Astrocyte of the spinal cord (primary cell): ENCODE measurements at places on chromosomes 3 and 15.
A peak's percentile ranks its signal among the peaks of the same experiment; 100 is the strongest.

- no peak for DNase-seq
These were observed 6.0 kb downstream of the TIPARP start for GRCh38 chr3:156680243-156680914.

DNA sequence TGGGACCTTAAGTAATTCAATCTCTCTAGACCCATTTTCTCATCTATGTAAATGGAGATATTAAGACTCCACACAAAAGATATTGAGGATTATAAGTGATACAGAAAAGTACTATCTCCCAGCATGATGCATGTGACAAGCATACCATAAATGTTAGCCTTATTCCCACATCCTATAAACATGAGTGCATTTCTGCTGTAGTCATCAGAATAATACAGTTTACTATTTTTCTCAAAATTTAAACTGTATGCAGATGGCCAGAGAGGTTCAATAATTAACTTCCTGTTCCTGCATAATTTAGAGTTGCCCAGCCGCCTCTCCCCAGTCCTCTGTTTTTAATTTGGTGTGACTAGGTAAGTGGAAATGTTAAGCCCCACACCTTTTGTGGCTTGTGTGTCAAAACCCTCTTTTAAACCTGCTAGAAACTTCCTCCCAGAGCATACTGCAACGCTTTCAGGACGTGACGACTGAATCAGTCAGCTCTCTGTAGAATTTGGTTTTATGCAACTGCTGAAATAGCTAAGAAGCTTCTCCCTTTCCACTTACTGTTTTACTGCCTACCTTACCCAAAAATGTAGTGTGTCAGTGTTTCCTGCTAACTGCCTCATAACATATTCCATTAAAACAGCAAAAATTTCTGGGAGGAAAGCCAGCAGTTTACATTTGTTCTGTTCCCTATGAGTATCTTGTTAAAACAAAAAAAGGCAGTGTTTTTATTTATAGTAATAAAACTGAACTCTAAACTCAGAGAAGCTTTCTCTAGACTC is 1037.9 kb downstream of the EPHA3 start:
- DNase-seq = no peak

DNA sequence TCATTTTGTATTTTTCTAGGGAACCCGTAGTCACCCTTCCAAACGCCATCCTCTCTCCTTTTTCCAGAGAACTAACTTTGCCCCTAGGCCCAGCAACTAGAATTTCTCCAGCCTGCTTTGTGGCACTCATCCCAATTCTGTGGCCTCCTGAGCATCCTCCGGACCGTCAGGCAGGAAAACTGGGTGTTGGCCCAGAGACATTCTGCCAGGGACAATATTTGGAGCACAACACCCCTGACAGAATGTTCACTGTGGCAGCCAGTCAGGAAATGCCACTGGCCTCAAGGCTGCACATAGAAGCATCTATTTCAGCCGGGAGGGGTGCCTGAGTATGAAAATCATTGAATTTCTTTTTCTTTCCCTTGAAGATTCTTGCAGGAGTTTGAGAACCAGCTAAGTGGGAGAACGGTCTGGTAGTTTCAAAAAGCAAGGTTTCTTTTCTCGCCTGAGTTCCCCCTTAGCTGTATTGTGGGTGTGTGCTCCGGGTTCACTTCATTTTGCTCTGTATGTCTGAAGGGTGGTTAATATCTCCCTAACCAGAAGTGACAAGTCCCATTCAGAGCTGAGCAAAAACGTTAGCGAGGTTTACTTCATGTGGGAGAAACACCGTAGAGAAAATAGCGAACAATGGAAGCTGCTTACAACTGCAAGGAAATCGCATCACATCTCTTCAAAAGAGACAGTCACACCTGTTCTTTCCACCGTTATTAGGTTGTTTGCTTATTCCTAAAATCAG is 108.1 kb upstream of the TPM1 start:
- no peak for DNase-seq

GRCh38 chr3:42098171-42098570 is 7.0 kb downstream of the TRAK1 start:
- DNase-seq = no peak

GRCh38 chr3:54169524-54169923 is 47.2 kb downstream of the CACNA2D3 start:
- no peak for DNase-seq

DNA sequence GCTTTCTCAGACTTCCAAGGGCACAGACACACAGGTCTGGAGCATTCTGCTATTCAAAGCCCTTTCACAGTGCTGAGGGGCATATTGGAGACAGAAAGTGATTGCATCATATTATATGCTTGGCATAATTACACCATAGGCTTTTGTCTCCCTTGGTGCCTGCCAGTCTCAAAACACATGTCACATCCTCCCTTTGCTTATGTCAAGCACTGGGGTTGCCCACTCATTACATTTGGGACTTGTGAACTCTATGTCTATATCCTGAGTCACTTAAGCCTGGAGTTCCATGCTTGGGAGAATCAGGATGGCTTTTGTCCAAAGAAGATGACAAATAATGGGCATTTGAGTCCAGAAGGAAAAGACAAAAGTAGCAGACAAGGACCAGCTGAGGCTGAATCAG is 12.3 kb upstream of the PDZRN3 start:
- DNase-seq = no peak

DNA sequence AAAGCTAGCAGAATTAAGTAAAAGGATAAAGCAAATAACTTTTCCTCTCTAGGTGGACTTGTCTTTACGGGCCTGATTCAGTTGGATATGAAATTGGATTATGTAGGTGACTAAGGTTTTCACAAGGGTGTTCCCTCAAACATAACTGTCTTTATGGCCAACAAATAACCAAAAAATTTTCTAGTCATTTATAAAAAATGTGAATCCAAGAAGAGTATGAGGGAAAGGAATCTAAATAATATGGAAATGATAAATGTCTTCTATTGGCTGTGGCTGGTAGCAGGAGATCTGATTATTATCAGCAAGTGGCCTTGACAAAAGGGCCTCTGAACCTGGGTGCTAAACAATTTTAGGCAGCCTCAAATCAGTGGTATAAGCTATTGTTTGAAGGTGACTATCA is 594.0 kb upstream of the UBE2E2 start:
- DNase-seq = no peak

DNA sequence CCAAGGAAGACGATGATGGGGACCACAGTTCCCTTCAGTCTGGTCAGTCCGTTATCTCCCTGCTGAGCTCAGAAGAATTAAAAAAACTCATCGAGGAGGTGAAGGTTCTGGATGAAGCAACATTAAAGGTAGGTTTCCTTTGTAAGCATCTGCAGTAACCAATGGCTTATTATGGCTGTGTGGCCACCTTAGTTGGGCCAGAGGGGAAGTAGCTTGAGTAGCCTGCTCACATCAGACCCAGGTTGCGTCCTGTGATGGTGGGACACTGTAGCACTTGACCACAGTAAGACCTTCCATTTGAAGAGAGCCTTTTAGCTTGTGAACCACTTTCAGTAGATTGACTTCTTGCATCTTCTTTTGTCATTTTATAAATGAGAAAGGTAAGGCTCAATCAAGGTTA is 22.6 kb downstream of the STARD5 start:
- DNase-seq = no peak

DNA sequence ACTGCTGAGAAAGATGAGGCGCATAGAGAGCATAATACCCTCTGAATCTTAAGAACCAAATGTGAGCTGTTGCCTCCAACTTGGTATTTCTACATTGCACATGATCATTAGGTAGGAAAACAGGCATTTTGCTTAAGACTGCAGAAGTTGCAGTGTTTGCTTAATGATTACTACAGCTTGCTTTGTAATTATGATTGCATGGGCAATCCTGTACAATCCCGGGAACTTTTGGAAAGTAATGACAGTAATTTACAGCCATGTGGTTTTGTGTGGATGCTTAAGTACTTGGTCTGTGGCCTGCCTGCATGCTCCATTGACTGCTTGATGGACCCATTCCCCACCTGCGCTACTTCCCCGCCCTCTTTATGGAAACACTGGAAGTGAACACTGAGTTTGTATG is 301.1 kb downstream of the DIPK2A start:
- DNase-seq = no peak

- peak; percentile 41 for DNase-seq
These were observed 287.1 kb downstream of the NAALADL2 start for GRCh38 chr3:175146258-175146657.

- peak; percentile 59 for DNase-seq
These were observed 1.3 kb downstream of the TCF12 start for GRCh38 chr15:56919609-56920366.

- no peak for DNase-seq
These were observed 28.4 kb downstream of the CCDC12 start for GRCh38 chr3:46947981-46948791.

DNA sequence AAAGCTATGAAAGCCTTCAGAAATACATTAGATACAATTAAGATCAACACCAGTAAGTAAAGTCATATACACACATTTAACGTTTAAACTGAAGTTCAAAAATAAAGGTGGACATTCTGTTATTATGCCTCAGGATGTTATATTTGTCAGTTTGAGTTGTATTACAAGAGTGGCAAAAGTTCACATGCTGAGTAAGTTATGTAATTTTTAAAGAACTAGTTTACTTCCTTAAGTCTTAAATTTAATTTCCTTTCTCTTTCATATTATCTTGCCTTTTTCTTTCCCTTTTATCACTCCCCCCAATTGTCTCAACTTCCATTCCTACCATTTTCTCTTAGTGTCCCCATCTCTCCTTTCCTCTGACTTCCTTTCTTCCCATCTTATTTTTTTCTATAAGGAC is 4.9 kb upstream of the GPR87 start:
- DNase-seq = no peak

DNA sequence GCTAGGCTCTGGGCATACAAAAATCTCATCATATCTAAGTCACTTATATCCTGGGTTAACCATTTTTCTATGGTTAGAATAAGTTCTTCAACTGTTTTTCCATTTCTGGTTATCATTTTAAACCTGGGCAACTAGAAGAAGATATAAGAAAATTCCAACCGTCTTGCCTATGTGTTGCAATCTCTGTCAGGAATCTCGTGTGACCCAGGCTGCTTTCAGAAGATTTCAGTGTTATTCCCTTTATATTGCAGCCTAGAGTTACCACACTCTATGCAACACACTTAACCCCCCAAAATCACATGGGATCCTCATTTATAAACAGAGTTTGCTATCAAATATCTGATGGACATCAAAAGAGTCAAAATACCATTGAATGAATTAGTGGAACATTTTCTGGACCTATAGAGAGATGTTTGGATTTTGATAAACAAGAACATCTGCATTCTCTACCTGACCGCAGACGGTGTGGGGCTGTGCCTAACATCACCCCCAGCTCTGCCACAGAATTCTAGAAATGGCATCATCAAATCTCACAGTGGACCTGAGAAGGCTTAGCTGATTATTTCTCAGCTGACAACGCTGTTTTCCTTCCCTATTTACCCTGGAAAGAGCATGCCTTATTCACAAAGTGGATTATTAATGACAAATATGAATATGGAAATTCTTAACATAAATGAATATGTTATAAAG is 515.7 kb downstream of the NTRK3 start:
- DNase-seq = no peak

GRCh38 chr3:42377681-42378080 is 32.7 kb downstream of the LYZL4 start:
- DNase-seq = peak; percentile 14

DNA sequence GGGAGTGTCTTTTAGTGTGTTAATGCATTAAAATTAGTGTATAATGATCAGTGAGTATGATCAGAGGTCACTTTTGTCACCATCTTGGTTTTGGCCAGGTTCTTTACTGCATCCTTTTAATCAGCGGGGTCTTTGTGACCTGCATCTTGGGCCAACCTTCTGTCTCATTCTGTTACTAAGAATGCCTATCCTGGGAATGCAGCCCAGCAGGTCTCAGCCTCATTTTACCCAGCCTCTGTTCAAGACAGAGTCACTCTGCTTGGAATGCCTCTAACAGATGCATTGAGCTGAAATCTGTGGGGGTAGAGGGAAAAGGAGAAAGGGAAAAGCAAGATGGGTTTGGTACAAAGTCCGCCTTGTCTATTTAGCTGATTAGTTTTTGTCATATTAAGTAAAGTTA is 5.3 kb upstream of the BLOC1S6 start:
- no peak for DNase-seq

- DNase-seq = no peak
These were observed 46.7 kb upstream of the BCHE start for GRCh38 chr3:165883863-165884478.

- no peak for DNase-seq
These were observed 7.1 kb upstream of the HDAC11 start for GRCh38 chr3:13473020-13473419.

GRCh38 chr3:40765884-40766283 is 241.1 kb downstream of the ZNF621 start:
- DNase-seq = peak; percentile 48

- DNase-seq = no peak
These were observed 13.9 kb upstream of the SLITRK3 start for GRCh38 chr3:165210132-165210531.

- no peak for DNase-seq
These were observed 13.7 kb downstream of the ANXA2 start for GRCh38 chr15:60384053-60384452.

- DNase-seq = peak; percentile 2
These were observed 39.2 kb downstream of the RAB27A start for GRCh38 chr15:55250392-55250791.

DNA sequence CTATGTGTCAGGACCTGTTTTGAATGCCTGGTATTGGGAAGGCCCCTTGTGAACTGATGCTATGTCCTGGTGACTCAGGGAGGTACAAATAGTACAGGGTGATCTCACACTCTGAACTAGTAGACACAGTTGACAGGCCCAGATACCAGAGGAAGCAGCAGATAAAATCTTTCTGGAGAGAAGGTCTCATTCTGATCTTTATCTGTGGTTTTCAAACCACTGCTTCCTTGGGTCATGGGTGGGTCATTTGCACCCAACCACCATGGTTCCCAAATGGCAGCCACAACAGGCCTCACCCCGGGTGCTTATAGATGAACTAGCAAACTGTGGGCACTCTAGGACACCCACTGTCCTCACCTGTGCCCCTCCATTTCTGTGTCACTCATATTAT is 43.4 kb downstream of the PXYLP1 start:
- DNase-seq = peak; percentile 17

DNA sequence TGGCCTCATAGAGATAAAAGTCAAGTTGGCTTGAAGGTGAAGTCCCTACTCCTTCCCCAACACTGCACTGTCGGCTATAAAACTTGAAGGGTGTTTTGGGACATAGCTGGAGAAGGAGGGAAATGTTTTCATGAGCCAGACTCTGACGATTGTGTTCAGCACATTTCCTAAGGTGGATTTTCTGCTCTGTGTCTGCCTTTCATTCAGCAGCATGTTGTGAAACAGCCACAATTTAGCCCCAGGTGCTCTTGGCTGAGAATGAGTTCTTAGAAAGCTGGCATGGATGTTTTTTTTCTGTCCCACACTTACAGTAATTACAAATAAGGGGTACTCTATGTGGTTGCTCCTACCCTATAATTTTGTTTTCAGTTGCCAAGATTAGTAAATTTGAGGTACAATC is 492.4 kb downstream of the MCTP2 start:
- no peak for DNase-seq

DNA sequence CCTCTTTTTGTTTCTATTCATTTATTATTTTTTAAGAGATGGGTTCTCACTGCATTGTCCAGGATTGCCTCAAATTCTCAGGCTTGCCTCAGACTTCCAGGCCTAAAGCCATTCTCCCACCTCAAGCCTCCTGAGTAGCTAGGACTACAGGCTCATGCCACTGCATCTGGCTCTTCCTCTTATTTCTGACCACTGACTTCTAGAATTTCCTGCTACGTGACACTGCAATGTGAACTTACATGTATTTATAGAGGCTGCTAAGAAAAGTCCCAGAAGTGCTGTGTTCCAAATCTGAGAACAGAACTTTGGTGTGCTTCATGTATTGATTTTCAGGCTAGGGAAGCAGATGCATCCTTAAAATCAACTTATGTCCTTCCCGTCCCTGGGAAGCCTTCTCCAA is 407.4 kb downstream of the RSL24D1 start:
- DNase-seq = no peak

- DNase-seq = peak; percentile 91
These were observed 105.0 kb upstream of the GAP43 start for GRCh38 chr3:115518100-115518852.
